Activated CD4-positive, alpha-beta T cell treated with anti-CD3 and anti-CD28 coated beads, Interleukin-2, amount 10 ng/mL, durations not matched to agents 24 days and 14 days (primary cell): ENCODE measurements at places on chromosomes 4 and X.

GRCh38 chr4:103118166-103118565 lies 18.5 kb upstream of the BDH2 start:
- no peak overlapping the region for H3K4me3 ChIP-seq
- no peak overlapping the region for H3K27ac ChIP-seq
- no peaks in the 10 kb centered on the region for H3K4me1 ChIP-seq

GRCh38 chrX:28757290-28757689 lies 170.0 kb downstream of the IL1RAPL1 start:
- no peaks in the 10 kb centered on the region for H3K36me3 ChIP-seq
- no peak for DNase-seq
- no peaks in the 10 kb centered on the region for H3K27me3 ChIP-seq
- H3K27ac ChIP-seq = no peak overlapping the region
- H3K4me3 ChIP-seq = no peak overlapping the region

DNA sequence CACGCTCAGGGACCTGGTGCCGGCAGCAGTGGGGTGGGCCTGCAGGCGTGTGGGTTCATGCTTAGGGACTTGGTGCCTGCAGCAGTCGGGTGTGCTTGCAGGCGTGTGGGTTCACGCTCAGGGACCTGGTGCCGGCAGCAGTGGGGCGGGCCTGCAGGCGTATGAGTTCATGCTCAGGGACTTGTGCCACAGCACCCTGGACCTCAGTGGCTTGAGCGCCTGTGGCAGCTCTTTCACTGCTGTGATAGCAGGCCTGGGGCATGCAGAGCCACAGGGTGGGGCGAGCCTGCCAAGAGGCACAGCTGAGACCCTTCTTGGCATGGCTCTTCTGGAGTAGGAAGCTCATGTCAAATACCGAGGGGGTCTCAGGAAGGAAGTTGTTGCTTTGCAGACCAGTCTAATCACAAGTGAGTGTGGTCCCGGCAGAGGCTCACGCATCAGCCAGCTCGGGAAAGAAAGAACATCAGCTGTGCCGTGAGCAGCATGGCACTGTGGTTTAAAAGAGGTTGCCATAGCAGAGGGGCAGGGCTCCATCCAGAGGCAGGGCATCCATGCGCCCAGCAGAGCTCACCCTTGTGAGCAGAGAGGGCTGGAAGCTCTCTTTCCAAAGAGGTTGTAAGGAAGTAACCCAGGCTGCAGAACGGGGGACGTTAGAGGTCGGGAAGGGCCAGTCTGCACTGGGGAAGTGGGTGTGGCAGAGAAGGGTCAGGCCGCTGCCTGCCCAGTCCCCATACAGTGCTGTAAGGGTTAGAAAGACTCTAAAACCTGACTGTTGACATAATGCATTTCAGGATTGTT lies 21.1 kb downstream of the PIGG start:
- DNase-seq = no peak
- H3K27me3 ChIP-seq = no peaks in the 10 kb centered on the region
- H3K36me3 ChIP-seq = peaks cover 71% of the 10 kb centered on the region
- no peaks in the 10 kb centered on the region for H3K4me1 ChIP-seq
- no peak overlapping the region for H3K27ac ChIP-seq

GRCh38 chrX:36543499-36543898 lies 464.7 kb upstream of the FAM47C start:
- H3K36me3 ChIP-seq = no peaks in the 10 kb centered on the region
- H3K4me3 ChIP-seq = no peak overlapping the region
- no peaks in the 10 kb centered on the region for H3K4me1 ChIP-seq

GRCh38 chrX:24014388-24015018 lies 12.5 kb downstream of the KLHL15 start:
- H3K27ac ChIP-seq = peak overlapping the region; percentile 86
- peaks cover 32% of the 10 kb centered on the region for H3K4me1 ChIP-seq
- H3K27me3 ChIP-seq = no peaks in the 10 kb centered on the region
- peak; percentile 72 for DNase-seq

DNA sequence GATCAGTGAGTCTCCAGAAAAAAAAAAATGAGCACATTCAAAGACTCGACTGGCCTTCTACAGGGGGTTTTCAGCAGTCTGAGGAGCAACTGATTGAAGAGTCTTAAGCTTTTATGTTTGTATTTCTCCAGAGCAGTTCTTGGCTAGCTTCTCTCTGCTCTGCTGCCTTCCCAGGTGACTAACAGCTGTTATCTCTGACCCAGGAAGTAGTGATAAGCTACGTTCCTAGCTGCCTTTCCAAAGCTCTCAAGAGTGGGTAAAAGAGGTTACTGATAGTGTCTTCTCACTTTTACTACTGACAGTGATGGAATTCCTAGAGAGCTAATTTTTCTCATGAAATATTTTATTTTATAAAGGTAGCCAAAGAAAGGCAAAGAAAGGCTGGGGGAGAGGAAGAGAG lies 66.6 kb downstream of the ENOX2 start:
- no peak overlapping the region for H3K4me3 ChIP-seq
- H3K27me3 ChIP-seq = no peaks in the 10 kb centered on the region
- no peaks in the 10 kb centered on the region for H3K36me3 ChIP-seq
- no peak for DNase-seq

- DNase-seq = no peak
- no peak overlapping the region for H3K27ac ChIP-seq
- H3K36me3 ChIP-seq = no peaks in the 10 kb centered on the region
- no peaks in the 10 kb centered on the region for H3K27me3 ChIP-seq
These were observed 160.2 kb downstream of the MAGEB5 start for GRCh38 chrX:26376037-26376708.

- H3K36me3 ChIP-seq = no peaks in the 10 kb centered on the region
- no peaks in the 10 kb centered on the region for H3K4me1 ChIP-seq
- DNase-seq = no peak
- no peak overlapping the region for H3K27ac ChIP-seq
- H3K27me3 ChIP-seq = no peaks in the 10 kb centered on the region
- H3K4me3 ChIP-seq = no peak overlapping the region
These were observed 294.3 kb upstream of the BOD1L1 start for GRCh38 chr4:13921805-13922204.

DNA sequence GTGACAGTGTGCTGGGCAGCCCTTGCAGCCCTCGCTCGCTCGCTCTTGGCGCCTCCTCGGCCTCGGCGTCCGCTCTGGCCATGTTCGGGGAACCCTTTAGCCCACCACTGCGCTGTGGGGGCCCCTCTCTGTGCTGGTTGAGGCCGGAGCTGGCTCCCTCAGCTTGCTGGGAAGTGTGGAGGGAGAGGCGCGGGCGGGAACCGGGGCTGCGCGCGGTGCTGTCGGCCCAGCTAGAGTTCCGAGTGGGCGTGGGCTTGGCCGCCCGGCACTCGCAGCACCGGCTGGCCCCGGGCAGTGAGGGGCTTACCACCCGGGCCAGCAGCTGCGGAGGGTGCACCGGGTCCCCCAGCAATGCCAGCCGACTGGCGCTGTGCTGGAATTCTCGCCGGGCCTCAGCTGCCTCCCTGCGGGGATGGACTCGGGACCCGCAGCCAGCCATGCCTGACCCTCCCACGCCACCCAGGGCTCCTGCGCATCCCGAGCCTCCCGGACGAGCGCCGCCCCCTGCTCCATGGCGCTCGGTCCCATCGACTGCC lies 770.1 kb upstream of the GALNTL6 start:
- no peaks in the 10 kb centered on the region for H3K27me3 ChIP-seq
- no peak overlapping the region for H3K27ac ChIP-seq
- no peaks in the 10 kb centered on the region for H3K4me1 ChIP-seq
- DNase-seq = no peak

DNA sequence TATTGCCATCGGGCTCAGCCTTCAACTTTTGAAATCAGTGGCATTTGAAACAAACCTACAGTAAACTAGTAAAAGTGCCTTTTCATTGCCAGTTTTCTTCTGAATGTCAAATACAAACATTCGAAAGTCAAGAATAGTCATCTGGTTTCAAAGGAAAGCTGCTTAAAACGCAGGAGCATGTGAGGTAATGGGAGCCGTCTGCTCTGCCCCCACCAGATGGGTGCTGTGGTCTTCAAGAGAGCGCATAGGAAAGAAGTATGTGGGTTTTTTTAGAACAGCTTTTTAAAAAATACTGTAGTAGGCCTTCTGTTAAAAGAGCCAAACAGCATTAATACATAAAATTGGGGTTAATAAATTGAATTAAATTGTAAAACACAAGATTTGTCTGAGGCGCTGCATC lies 88.6 kb downstream of the STOX2 start:
- no peaks in the 10 kb centered on the region for H3K36me3 ChIP-seq
- H3K27ac ChIP-seq = no peak overlapping the region

- H3K27ac ChIP-seq = no peak overlapping the region
- no peaks in the 10 kb centered on the region for H3K27me3 ChIP-seq
- no peaks in the 10 kb centered on the region for H3K4me1 ChIP-seq
- H3K4me3 ChIP-seq = no peak overlapping the region
- H3K36me3 ChIP-seq = no peaks in the 10 kb centered on the region
These were observed 170.0 kb downstream of the MID1 start for GRCh38 chrX:10450229-10450958.

DNA sequence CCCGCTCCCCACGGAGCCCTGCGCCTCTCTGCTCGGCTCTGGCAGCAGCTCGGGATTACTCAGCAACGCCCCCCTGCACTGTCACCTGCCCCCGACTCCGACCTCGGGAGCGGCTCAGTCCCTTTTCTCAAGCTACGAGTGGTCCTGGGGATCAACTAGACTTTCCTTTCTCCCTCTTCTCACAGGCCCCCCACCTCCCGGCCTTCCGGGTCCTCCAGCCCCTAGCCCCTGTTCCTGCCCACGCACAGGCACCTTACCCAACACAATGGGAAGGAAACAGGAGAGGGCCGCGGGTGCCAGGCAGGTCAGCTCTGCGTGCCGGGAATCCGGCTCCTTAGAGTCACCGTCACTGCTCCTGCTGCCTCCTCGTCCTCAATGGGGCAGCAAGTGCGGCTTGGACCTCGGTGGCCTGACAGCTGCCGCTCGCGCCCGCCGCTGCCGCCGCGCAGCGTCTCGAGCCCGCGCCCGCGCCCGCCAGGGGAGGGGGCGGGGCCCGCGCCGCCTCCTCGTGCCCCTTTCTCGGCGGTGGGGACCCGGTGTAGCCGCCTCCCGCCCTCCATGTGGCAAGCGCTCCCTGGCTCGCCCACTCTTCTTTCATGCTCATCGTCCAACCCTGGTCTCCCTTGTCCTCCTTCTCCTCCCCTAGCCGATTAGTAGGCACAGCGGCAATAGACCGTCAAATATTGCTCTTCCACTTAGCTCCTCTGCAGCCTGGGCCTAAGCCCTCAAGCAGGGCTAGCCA lies at the start of gene RAB9B:
Gene RAB9B (minus strand): TSS at position 455 of the 742 bp plus-strand sequence. CDS start 6,473 bp downstream, outside the sequence.
- no peaks in the 10 kb centered on the region for H3K36me3 ChIP-seq
- H3K4me1 ChIP-seq = peaks cover 4% of the 10 kb centered on the region
- peaks cover 15% of the 10 kb centered on the region for H3K27me3 ChIP-seq
- peak within 1 kb of the TSS; percentile 65 for H3K27ac ChIP-seq
- peak within 1 kb of the TSS; percentile 83 for H3K4me3 ChIP-seq

GRCh38 chr4:153825126-153825525 lies 36.2 kb upstream of the SFRP2 start:
- no peak for DNase-seq
- H3K4me3 ChIP-seq = no peak overlapping the region
- peaks cover 13% of the 10 kb centered on the region for H3K27me3 ChIP-seq
- no peak overlapping the region for H3K27ac ChIP-seq
- H3K36me3 ChIP-seq = no peaks in the 10 kb centered on the region
- H3K4me1 ChIP-seq = no peaks in the 10 kb centered on the region

DNA sequence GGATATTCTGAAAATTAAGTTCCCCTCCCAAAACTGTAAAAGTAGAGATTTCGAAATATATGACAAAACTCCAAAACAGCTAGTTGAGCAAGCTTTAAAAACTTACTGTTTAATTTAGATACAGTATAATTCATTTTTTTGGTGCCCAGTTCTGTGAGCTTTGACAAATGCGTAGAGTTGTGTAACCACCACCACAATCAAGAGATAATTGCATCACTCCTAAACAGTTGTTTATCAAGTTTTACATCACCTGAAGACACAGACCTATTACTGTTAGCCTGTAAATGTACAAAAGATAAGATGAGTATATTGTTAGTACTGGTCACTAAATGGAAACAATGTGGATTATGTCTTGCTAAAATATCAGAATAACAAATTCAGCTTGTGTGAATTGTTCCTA lies 62.3 kb downstream of the ALG13 start:
- no peak overlapping the region for H3K27ac ChIP-seq
- no peaks in the 10 kb centered on the region for H3K4me1 ChIP-seq
- no peaks in the 10 kb centered on the region for H3K27me3 ChIP-seq
- H3K4me3 ChIP-seq = no peak overlapping the region
- DNase-seq = no peak

DNA sequence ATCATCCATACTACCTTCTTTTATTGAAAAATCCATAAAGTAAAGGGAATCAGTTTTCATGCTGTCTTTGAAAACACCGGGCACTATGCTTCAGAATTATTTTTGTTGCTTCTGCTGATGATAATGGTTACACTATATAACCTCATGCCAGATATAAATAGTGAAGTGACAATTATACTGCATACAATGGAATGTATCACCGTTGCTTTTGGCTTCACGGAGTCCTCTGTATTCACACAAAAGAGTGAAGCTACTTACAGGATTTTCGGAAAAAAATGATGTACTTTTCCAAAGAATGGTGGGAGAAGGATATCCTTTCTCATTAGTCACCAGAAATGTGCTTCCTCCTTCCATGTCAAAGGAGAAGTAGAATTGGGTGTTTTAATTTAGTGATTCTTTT lies 159.1 kb upstream of the PITX2 start:
- no peaks in the 10 kb centered on the region for H3K27me3 ChIP-seq
- DNase-seq = no peak
- no peaks in the 10 kb centered on the region for H3K4me1 ChIP-seq
- no peak overlapping the region for H3K27ac ChIP-seq
- no peaks in the 10 kb centered on the region for H3K36me3 ChIP-seq
- no peak overlapping the region for H3K4me3 ChIP-seq

- H3K36me3 ChIP-seq = no peaks in the 10 kb centered on the region
- peaks cover 3% of the 10 kb centered on the region for H3K27me3 ChIP-seq
- DNase-seq = no peak
- H3K4me3 ChIP-seq = no peak overlapping the region
These were observed 60.0 kb downstream of the C4orf50 start for GRCh38 chr4:5958199-5958735.

- peaks cover 8% of the 10 kb centered on the region for H3K4me1 ChIP-seq
- H3K4me3 ChIP-seq = no peak overlapping the region
- H3K27ac ChIP-seq = no peak overlapping the region
- peaks cover 15% of the 10 kb centered on the region for H3K36me3 ChIP-seq
- DNase-seq = no peak
These were observed 9.2 kb downstream of the SAP30 start for GRCh38 chr4:173379929-173380328.

- no peaks in the 10 kb centered on the region for H3K36me3 ChIP-seq
- H3K27ac ChIP-seq = no peak overlapping the region
- H3K27me3 ChIP-seq = peaks cover 2% of the 10 kb centered on the region
- no peak for DNase-seq
These were observed 207.0 kb downstream of the IDS start for GRCh38 chrX:149298111-149298510.

DNA sequence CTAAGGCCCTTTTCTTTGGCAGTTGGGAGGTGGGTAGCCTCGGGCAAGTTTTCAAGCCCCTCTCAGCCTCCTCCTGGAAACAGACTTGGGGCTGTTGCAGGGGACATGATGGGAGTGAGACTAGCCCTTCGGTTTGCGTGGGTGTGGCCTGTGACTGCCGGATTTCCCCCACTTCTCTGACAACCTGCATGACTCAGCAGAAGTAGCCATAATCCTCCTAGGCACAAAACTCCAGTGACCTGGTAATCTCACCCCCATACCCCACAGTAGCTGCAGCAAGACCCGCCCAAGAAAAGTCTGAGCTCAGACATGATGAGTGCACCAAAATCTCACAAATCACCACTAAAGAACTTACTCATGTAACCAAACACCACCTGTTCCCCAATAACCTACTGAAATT lies 433.7 kb upstream of the AMOT start:
- no peaks in the 10 kb centered on the region for H3K36me3 ChIP-seq
- no peaks in the 10 kb centered on the region for H3K4me1 ChIP-seq
- H3K4me3 ChIP-seq = no peak overlapping the region
- H3K27ac ChIP-seq = no peak overlapping the region
- H3K27me3 ChIP-seq = no peaks in the 10 kb centered on the region
